Sigmoid colon (tissue), 7 donors: ENCODE measurements at places on chromosomes 12 and 14. TPM values are rescaled to one million over a fixed set of nuclear protein-coding genes. Genes with fewer than 3 reads are reported as not detected.

DNA sequence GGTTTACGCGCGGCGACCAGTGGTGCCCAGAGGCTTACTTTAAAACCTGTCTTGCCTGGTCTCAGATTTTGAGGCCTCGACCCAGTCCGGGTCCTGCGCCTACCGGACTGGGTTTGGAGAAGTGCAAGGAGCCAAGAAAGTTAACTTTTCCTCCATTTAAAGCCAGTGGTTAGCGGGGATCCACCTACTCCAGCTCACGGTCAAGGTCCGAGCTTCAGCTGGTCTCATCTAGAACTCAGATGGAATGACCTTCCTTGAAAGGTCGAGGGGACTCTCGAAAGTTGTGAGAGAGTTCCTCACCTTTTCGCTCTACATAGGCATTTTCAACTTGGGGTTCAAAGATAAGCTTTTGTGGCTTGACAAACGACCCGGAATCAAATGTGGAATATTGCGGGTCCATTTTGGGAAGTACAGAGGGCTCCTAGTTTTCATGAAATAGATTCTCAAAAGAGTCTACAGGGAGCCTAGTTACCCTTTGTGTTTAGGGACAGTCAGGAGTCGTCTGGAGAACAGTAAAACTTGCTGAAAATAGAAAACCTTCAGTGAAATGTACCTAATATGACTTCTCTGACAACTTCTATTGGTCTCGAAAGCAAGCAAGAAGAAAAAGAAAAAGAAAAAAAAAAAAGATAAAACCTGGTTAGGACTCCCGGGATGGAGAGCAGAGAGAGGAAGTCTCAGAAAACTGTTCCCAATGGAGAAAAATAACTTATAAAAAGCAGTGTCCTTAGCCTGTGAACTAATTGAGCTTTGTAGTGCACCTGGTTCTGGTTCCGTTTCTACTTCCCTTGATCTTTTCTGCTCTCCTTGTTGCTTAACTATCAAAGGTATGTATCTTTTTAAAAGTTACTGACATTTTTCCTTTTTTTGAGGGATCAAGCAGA, 1.4 kb downstream of the KCNMB4 start:
- H3K27ac ChIP-seq, result peak overlapping the region; percentile 34
- H3K4me1 ChIP-seq, result peaks cover 19% of the 10 kb centered on the region
- no peaks in the 10 kb centered on the region for H3K36me3 ChIP-seq
- H3K27me3 ChIP-seq, result peaks cover 23% of the 10 kb centered on the region
- peak overlapping the region; percentile 56 for H3K4me3 ChIP-seq

DNA sequence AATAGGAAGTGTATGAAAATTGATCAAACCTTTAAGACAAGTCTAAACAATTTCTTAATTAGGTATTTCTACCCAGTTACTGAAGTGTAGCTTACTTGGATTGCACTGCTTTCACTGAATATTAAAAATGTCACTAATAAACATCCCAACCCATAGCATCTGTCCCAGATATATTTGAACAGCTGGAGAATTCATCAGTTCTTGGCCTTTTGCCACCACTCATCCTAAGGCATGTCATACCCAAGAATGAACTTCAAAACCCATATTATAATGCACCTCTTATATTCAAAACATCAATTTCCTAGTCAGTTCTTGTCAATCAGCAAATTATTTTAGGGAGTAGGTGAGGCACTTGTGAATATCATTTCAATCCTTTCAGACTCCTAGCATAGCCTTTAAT, 392.3 kb downstream of the PAWR start:
- no peaks in the 10 kb centered on the region for H3K4me1 ChIP-seq
- H3K4me3 ChIP-seq, result no peak overlapping the region
- DNase-seq, result no peak
- no peak overlapping the region for H3K27ac ChIP-seq

DNA sequence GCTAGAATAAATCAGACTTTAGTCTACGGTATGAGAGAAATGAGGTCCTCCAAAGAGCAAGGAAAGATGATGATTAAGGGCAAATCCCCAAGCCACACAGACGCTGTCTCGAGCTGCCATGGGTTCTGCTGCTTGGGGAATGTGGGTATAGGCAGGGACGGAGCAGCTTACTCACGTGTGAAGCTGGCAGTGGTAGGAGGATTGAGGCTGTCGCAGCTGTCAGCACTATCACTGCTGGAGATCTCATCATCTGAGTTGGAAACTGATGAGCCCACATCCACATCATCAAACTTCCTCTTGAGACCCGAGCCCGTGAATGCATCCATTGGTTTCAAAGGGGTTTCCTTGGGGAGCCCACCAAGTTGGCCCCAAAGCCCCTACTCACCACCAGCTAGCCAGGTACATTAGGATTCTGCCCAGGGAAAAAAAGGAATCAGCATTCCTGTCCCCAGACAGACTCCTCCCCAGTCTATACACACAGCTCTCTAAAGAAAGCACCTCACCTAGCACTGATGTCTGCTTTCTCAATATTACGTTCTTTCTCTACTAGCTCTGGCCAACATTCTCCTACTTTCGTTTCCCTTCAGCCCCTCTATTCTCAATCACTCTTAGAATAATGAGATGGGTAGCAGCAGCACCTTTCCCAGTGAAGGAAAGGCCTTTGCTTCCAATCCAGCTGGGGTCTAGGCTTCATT, 7.0 kb downstream of the CSRNP2 start:
- H3K4me1 ChIP-seq, result peaks cover 38% of the 10 kb centered on the region
- H3K4me3 ChIP-seq, result no peak overlapping the region
- H3K27ac ChIP-seq, result no peak overlapping the region

DNA sequence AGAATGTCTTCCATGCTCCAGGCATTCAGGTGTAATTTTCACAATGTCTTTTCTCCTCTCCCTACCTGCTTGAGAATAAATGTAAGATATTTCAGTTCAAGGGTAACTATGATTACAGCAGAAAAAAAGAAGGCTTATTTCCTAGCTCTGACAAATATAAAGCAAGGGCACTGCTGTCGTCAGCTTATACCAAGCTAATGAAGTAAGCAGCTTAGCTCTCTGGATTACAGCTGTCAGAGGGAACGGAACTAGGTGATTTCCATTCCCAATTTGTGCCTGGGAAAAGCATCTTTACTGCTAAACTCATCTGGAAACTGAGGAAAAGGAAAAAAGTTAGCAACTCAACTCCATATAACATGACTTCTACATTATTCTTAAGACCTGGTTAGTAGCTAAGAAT, 56.5 kb downstream of the ZFYVE26 start:
- H3K4me3 ChIP-seq, result no peak overlapping the region
- DNase-seq, result no peak
- no peak overlapping the region for H3K27ac ChIP-seq
- H3K27me3 ChIP-seq, result no peaks in the 10 kb centered on the region
- H3K36me3 ChIP-seq, result peaks cover 14% of the 10 kb centered on the region

GPX2 gene
- total RNA-seq, result 1.9 TPM
